Activated CD8-positive, alpha-beta memory T cell treated with anti-CD3 and anti-CD28 coated beads for 24 hours (primary cell): ENCODE measurements at places on chromosomes 2 and 18.
A peak's percentile ranks its signal among the peaks of the same experiment; 100 is the strongest.

- DNase-seq, result peak; percentile 82
Measured at GRCh38 chr2:64453770-64454385, at the start of gene LGALSL. LGALSL (plus strand) TSS chr2:64454162; CDS start chr2:64454546, 384 bp downstream.

GRCh38 chr18:58291131-58291530, 247.1 kb downstream of the NEDD4L start:
- DNase-seq, result no peak

- no peak for DNase-seq
Measured at GRCh38 chr2:220701115-220701514, 871.0 kb downstream of the EPHA4 start.

DNA sequence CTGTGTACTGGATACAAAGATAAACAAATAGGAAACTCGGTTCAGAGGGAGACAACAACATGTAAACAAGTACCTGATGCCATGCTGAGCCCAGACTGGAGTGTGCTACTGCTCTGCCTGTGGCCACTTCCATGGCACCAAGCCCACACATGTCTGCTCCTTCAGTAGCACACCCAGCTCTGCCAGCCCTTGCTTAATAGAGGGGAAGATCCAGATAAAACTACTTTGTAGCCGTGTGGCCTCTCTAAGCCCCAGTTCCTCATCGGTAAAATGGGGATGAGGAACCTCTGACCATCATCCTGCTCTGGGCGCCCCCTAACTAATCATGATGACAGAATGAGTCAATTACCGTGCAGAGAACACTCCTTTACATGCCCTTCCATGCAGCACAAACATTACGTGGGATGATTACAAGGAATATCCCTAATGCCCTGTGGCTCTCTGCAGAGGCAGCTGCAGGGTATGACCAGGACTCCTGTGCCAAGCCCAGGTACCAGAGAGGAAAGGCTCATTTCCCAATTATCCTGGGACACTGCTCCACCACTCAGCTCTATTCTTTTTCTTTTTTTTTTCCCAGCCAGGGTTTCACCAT, 34.9 kb downstream of the DNMT3A start:
- no peak for DNase-seq

DNA sequence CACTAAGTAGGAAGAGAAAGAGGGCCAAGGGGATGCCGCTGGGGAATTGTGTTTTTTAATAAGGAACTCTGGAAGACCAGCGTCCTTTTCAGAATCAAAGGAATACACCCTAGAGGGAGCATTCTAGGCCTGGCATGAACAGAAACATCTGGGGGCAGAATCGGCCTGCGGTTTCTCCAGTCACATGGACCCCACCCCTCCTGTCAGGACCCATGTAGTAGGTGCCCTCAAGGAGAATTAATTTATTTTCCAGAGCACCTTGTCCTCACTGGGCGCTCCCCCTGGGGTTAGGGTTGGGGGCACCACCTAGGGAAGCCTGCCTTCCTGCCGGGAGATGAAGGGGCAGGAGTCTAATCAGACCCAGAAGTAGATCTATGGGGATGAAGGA, 44.2 kb downstream of the TMEM37 start:
- no peak for DNase-seq

DNA sequence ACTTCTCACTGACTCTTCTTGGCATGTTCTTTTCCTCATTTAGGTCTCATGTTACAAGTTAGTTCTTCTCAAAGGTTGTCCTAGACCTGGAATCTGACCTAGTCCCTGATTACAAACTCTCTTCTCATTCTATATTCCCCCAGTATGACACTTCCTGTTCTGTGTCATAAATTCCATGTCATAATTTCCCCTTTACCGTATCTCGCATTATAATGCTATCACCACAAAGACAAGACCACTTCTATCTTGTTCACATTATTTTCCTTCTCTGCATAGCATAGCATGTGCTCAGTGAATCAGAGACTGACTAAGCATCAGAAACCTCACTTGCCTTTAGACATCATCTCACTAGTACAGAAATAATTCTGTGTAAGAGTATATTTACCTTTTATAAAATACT, 63.6 kb upstream of the CAVIN2 start:
- DNase-seq, result no peak

DNA sequence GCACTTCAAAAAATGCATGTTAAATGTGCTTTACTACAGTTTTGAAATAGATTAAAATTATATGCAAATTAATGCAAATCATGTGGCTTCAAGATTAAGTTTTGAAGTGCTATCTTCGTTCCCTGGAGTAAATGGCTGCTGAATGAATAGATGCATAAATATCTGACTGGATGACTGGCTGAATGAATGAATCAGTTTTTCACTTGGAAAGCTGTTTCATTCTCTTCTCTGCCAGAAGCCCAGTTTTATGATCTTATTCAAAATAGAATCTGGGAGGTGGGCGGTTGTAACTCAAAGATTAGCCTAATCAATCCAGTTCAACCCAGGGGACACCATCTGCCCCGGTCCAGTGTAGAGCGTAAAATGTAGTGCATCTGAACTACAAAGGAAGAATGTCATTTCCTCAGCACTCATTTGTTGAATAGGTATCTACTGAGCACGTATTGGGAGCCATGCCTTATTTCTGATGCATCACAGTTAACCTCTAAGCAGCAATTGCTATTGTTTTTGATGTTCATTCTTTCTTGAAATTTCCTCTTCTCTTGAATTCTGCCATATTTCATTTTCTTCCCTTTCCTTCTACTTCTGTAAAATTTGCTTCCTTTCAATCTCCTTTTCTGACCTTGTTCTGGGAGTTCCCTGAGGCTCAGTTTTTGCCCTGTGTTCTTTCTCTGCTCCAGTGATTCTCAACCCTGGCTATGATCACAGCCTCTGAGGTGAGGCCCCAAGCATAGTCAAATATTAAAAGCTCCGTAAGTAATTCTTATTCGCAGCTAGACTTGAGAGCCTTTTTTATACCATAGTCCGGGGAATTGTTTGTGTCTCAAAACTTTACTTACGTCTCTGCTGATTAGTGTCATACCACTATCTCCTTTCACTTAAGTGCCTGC, 282.7 kb downstream of the PARD3B start:
- no peak for DNase-seq

DNA sequence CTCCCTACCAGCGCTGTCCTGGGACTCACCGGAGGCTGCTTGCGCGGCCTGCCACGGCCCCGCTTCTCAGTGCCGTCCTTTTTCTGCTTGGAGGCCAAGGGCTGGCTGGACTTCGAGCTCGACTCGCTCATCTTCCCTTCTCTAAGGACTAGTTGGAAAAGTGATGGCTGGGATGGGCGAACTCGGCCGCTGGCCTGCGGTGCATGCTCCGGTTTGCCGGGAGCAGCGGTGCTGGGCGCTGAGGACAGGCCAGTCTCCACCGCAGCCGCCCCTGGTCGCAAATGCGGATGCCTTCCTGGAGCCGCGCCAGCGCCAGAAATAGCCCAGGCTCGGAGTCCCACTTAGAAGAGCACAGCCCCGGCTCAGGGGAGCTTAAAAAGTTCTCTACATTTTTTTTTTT, 3.1 kb downstream of the C2orf81 start:
- DNase-seq, result no peak

DNA sequence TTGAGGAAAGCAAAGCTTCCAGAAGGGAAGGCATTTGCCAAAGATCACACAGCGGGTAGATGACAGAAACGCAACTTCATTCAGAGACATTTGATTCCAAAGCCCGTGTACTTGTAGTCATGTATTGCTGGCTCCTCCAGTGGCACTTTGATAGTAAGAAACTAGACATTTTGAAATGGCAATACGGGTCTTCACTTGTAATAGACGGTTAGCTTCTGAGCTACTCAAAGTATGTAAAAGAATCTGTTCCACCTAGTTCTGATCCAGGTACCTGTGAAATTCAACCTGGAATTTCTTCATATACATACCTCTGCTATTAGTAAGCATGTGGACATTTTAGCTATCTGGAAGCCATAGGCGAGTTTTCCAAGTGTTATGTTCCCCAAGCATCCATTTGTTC, 1.7 kb upstream of the MYOM1 start:
- no peak for DNase-seq

- no peak for DNase-seq
Measured at GRCh38 chr2:190354003-190354690, 10.8 kb downstream of the INPP1 start.

DNA sequence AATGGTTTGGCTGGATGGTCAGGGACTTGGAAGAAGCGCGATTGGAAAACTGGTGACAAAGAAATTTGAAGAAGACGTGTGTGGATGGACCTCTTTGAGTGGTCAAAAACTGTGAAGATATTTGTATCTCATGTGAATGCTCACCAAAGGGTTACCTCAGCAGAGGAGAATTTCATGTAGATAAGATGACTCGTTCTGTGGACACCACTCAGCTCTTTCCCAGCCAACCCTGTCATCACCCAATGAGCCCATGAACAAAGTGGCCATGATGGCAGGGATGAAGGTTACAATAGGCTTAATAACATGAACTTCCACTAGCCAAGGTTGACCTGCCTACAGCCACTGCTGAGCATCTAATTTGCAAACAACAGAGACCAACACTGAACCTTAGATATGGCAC, 248.3 kb downstream of the KCNE4 start:
- no peak for DNase-seq
